Activated naive CD8-positive, alpha-beta T cell treated with anti-CD3 and anti-CD28 coated beads, Interleukin-2, amount 50 U/mL, for 24 hours (primary cell): ENCODE measurements at places on chromosomes 5 and 9.

DNA sequence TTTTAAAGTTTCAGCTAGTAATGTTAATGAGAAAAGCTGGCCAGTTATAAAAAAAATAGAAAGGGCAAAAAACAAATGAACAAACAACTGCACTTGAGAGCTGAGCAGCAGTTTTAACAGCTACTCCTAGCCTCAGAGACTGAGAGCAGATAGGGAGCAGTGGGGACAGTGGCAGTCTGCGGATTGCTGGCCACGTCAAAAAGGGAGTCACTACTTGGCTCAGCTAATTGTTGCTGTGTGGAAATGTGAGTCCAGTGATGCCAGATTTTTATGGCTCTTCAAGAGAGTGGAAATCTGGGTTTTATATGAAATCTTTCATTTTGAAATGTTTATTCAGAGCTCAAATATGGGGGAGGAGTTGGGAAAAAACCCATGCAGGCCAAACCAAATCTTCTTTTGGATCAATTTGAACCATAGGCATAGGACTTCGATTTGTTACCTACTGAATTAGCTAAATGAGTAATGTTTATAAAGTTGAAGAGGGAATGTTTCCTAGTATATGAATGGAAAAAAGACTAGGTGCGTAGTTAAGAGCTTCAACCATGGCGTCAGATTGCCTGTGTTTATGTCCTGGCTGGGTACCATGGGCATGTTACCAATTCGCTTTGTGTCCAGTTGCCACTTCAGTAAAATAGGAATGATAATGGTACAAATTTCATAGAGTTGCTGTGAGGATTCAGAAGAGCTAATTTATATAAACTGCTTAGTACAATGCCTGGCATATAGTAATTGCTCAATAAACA, 102.1 kb downstream of the PAM start:
- DNase-seq = no peak

DNA sequence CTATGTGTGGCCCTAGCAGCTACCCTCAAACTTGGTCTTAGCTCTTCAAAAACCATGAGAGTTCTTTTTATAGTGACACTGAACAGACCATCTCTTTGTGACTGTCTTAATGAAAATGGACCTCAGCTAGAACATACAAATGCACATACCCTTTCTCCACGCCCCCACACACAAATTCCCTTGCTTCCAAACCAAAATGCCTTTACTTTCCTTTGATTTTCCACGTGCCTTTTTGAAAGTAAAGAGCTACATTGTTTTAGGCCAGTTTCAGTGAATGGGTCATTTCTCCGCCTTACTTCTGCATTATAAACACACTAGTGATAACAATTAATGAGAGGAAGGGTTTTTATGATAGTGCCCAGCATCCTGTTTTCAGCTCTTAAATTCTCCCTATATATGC, 105.8 kb upstream of the EFNA5 start:
- DNase-seq = no peak

DNA sequence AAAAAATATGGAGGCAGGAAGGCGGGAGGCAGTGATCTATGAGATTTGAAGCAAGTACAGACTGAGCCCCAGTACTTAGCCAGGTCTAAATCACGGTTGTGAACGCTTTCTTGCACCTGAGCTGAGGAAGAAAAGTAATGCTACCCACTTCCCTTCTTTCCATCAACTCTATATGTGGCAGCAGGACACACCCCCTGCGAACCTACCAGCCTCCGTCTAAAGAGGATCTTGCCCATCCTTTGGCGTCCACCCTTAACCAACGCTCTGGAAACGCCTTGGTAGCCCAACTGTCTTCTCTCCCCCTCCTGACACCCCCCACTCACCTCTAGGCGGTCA, 545 bp downstream of the HMGCS1 start:
- no peak for DNase-seq

DNA sequence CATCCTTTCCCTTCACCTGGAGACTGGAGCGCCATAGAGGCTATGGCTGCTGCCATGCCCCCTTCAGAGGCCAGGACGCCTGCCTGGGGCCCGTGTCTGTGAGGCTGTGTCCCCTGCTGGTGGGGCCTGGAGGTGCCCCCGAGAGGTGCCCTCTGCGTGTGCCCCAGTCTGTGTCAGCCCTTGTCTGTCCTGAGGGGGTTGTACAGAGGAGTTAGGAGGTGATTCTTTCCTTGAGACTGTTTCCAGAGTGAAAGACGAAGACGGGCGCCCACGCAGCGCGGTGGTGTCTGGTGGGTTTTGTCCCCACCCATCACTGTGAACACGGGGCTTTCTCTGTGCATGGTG, 24.6 kb downstream of the TRAF2 start:
- no peak for DNase-seq

DNA sequence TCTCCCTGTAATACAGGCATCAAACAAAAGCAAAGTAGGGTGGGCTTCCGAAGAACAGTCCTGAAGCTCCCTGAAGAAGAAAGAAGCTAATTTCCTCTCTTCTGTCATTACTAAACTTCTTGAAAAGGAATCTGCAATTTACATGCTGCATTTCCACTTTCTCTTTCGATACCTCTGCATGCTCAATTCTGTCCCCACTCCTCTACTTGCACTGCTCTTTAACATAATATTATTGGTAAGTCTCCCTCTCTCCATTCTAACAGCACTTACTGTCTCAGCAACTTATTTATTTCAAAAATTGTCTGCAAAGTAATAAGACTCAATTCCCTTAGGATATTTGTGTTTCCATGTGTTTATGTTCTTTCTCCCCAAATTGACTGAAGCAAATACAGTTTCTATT, 3.9 kb upstream of the PLPP1 start:
- DNase-seq = no peak

GRCh38 chr5:73327908-73328455, 120.6 kb downstream of the FOXD1 start:
- DNase-seq = no peak

DNA sequence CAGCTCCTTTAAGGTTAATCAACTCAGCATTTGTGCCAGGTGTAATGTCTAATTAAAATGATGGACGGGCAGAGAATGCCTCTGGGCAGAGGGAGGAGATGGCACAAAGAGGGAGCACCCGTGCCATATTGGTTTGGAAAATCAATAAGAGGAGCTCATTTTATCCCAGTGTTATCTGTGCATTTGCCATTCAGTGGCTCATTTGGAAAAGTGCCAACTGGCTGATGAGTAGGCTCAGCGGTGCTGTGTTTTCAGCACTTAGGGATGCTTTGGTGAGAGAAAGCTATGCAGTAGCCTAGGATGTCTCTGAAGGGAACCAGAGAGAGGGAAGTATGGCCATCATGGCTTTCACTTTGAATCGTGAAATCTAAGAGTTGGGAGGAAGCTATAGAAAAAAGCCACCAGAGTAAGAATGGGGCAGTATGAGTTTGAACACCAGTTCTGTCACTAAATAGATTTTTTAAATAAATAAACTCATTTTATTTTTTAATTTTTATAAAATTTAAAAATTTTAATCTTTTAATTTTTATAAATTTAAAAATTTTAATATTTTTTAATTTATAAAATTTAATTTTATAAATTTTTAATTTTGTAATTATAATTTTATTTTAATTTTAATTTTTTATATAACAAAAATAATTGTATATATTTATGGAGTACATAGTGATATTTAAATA, 472.8 kb downstream of the BRINP1 start:
- no peak for DNase-seq

DNA sequence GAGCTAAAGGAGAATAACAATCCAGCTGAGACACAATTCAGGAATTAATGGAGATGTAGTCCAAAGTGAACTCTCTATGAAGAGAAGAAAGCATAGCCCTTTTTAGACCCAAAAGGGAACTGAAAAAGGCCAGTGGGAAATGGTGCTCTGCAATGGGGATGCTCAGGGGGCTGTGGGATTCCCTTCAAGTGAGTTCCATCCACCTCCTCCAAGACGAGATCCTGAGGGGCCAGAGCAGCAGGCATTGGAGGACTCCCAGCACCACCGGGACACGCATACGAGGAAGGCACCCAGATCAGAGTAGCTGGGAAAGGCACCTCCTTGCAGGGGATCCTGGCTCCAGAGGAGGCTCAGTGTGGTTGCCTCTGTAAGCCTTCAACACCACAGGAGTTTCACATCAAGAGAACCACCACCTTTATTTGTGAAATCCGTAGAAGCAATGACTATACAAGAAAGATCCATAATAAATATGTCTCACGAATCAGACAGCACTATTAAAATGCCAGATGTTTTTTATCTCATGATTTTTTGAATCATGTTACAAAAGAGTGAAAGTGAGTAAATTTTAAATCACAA, 288.2 kb downstream of the MED10 start:
- no peak for DNase-seq

- peak; percentile 20 for DNase-seq
These were observed 962 bp upstream of the TXN start for GRCh38 chr9:110257097-110257841.

DNA sequence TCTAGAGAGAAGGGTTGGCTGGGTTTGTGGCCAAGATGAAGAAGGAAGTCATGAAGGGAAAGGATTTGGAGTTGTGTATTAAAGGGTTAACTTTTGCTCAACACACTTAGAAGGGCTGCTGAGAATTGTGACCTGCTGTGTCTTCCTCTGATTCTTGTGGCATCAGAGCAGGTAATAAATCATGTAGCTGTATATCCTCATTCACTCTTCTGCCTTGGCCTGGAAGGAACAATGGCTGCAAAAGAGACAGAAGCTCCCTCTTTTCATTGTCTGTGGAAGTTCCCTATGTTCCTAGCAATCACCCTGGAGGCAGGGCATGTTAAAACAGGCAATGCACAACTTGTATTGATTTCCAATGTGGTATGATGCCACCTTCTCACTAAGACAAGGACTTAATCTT, 159.1 kb downstream of the LRRC70 start:
- no peak for DNase-seq

DNA sequence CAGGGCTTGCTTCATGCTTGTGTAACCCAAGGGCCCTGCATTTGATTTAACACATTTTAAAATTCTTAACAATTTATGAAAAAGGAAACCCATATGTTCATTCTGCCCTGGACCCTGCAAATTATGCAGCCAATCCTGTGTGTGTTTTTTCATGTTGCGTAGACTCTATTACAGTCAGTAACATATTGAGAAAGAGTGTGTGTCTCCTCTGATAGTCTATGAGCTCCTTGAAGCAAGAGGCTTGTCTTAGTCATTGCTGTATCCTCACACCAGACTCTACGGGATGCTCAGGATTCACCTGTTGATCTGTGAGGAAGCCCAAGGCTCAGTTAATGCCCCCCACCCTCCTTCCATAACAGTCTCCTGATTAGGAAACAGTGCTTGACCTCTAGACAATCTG, 177.3 kb upstream of the DMAC1 start:
- no peak for DNase-seq

DNA sequence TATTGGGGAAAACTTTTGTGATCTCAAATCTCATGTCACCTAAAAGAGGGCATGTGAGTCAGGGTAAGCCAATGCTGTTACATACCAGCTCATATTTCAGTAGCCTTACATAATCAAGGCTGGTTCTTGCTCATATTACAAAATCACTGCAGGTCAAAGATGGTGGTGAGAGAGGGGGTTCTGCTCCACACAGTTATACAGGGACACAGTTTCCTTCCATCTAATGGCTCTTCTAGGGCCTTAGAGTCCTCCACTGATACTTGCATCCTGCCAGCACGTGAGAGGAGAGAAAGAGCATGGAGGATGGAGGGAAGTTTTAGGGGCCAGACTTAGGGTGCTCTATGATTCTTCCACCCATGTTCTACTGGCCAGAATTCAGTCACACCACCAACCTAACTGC, 130.0 kb downstream of the LIFR start:
- no peak for DNase-seq

GRCh38 chr5:43258116-43258515, 55.1 kb downstream of the HMGCS1 start:
- no peak for DNase-seq

GRCh38 chr9:88971131-88971960, 19.9 kb upstream of the S1PR3 start:
- DNase-seq = no peak

GRCh38 chr5:173688703-173689102, 72.3 kb upstream of the BOD1 start:
- no peak for DNase-seq

DNA sequence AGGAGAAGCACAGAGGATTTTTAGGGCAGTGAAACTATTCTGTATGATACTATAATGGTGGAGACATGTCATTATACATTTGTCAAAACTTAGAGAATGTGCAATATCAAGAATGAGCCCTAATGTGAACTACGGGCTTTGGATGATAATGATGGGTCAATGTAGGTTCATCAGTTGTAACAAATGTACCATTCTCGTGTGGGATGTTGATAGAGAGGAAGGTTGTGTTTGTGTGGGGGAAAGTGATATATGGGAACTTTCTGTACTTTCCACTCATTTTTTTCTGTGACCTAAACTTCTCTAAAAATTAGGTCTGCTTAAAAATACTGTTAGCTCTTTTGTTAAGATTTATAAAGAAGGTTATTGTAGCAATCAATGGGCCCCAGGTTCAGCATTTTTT, 138.9 kb downstream of the SPATA31D1 start:
- no peak for DNase-seq

DNA sequence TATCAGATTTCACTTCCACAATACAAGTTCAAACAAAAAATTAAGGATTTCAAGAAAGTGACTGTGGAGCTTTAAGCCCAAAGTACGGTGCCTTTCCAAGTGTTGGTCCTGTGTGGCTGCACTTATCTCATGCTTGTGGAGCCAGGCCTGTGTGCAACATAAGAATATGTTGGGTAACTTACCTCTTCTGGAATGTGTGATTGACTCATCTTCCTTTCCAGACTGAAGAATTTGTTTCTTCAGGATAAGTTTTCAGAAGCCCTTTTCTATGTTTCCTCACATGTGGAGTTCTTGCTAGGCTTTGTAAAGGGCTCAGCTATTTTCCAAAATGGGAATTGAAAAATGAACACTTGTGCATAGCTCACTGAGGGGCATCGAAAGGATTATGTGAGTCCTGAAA, 485.1 kb upstream of the PAPPA start:
- DNase-seq = no peak

GRCh38 chr9:75666856-75667554, 223.5 kb upstream of the PCSK5 start:
- DNase-seq = no peak

- DNase-seq = no peak
These were observed 69.0 kb downstream of the FGF10 start for GRCh38 chr5:44320188-44320587.

DNA sequence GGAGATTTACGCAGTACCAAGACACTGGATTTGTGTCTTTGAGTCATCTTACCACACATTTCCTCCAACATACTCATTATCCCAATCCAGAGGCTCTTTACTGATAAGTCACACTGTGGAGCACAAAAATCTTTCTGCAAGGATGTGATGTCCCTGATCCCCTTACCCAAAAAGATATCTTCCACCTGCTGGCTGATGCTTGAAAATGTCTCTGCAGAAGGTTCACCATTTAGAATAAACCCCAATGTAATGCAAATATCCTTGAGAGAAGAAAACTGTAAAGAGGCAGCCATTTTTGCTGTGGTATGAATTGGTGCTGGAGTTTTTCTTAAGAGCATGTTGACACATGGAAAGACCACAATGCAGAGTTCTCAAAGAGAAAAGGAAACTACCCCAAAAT, 65.7 kb upstream of the RORB start:
- DNase-seq = no peak
